ENCODE measurements at places on chromosomes 5 and 9.

DNA sequence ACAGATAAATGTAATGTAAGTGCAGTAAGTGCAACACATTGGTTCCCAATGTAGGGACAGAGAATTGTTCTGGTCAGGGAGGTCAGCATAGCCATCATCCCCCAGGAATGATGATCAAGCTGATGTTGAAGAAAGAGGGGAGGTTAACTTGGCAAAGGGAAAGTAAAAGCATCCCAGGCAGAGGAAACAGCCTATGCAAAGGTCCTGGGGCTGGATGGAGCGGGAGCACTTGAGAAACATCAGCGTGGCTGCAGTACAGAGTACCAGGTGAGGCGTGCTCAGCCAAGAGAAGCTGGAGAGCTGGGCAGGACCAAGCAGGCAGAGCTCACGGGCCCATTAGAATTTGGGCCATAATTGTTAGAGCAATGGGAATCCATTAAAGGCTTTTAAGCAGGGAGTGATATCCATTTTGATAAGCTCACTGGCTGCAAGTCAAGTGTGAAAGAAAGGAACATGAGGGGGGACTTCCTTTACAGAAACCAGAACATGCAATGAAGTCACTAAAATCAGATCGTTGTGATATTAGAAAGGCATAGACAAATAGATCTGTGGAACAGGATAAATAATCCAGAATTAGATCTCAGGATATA lies 50.1 kb upstream of the HAND1 start:
- no peak for DNase-seq

- DNase-seq = no peak
These were observed 23.4 kb downstream of the CETN3 start for GRCh38 chr5:90386099-90386710.

DNA sequence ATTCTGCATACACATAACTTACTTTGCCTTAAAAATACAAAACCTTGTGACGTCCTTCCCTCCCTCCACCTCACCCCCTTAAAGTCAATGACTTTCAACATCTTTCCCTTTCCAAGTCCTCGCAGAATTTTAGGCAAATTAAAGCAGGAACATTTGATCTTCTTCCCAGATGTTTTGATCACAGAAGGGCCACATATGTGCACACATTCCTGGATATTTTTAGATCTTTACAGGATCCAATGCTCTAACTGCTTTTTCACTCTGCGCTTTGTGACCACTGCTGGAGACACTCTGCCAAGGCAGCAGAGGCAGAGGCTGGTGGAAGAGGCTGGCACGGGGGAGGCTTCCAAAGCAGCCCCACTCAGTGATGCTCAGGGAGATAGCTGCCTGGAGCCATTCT lies 130.7 kb downstream of the SEC61B start:
- no peak for DNase-seq

DNA sequence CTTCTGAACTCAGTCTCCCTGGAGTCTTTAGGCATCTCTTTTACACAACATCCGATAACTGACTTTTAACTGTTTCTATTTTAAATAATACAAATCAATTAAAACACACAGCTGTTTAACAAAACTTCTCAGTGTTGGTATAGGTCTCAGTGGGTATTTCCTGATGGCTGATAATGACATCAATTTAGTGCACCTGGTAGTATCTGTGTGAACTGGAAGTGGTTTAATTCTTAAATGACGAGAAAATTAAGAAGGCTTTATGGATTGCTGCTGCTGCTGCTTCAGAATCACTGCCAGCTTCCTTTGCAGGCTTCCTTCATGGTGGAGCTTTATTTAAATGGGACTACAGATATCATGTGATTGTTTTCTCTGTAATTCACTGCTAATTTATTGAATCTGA lies 92.3 kb downstream of the RPS23 start:
- no peak for DNase-seq

GRCh38 chr5:9713356-9713755 lies 83.2 kb upstream of the TAS2R1 start:
- no peak for DNase-seq

- DNase-seq = no peak
These were observed 121.0 kb downstream of the FEM1C start for GRCh38 chr5:115423541-115423940.

DNA sequence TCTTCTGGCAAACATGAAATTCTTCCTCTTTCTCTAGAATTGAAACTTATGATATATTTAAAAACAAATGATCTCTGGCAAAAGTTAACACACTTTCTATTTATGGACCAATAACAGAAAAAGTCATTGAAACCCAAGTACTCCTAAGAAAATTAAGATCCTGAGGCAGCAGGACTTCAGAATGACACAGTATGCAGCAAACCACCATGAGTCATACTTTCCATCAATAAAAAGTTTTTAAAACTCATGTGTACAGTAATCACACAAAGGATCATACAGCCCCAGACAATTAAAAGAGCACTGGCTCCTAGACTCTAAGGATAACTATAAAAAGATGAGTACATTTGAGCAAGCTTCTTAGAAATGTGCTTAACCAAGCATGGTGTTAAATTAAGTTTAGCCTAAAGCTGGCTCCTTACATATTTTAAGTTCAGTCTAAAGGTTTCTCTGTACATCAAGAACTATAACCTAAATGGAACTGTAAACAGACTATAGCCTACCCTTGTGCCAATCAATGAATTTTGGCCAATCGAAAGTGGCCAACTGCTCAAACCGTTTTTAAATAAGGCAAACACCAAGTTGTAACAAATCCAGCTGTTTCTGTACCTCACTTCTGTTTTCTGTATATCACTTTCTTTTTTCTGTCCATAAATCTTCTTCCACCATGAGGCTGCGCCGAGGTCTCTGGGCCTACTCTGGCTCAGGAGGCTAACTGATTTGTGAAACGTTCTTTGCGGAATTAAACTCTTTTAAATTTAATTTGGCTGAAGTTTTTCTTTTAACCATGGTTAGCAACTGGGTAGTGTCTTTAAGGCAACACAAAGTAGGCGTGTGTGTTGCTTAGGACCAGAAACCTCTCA lies 232.1 kb upstream of the PIK3R1 start:
- DNase-seq = no peak

GRCh38 chr5:92567831-92568450 lies 1013.1 kb downstream of the NR2F1-AS1 start:
- no peak for DNase-seq

GRCh38 chr5:171395042-171395441 lies 7.4 kb downstream of the NPM1 start:
- no peak for DNase-seq

- no peak for DNase-seq
These were observed 548.6 kb downstream of the KIF4B start for GRCh38 chr5:155562158-155562557.

- DNase-seq = no peak
These were observed 32.1 kb downstream of the FAM163B start for GRCh38 chr9:133576875-133577736.

- DNase-seq = no peak
These were observed 7.2 kb downstream of the INSL6 start for GRCh38 chr9:5178126-5178805.

DNA sequence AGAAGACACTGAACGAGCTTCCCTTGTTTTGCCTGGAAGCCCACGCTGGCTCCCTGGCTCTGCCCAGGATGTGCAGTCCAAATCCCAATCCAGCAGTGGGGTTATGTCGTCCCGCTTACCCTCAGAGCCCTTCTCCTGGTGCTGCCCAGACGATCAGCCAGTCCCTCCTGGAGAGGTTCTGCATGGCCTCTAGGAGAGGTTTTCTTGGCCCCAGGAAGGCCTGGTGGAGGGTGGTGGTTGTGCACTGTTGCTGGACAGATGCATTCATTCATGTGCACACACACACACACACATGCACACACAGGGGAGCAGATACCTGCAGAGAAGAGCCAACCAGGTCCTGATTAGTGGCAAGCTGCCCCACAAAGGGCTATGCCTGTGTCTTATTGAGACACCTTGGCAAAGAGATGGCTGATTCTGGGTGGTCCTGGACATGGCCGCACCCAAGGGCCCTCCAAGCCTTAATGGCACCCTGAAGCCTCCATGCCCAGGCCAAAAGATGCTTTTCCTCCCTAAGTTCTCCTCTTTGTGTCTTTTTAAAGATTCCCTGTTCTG lies 10.5 kb upstream of the OLFM1 start:
- DNase-seq = no peak

- no peak for DNase-seq
These were observed 27.6 kb upstream of the TESK1 start for GRCh38 chr9:35577486-35577885.

GRCh38 chr5:180208038-180208434 lies 975 bp downstream of the RASGEF1C start:
- no peak for DNase-seq

DNA sequence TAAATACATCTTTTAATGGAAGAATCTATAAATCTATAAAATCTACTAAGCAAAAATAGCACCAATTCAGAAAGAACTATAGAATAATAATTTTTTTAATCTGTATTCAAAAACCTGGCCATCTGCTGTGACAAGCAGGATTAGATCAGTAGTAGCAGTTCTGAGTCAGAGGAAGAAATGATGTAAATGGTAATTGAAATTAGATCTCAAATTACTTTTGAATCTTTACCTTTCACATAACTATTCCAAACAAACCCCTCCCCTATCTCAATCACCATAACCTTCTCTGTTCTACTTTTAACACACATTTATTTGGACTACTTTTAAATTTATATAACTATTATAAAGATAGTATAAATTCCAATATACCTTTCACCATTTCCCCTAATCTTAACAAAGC lies 727.8 kb upstream of the FAM174A start:
- no peak for DNase-seq

DNA sequence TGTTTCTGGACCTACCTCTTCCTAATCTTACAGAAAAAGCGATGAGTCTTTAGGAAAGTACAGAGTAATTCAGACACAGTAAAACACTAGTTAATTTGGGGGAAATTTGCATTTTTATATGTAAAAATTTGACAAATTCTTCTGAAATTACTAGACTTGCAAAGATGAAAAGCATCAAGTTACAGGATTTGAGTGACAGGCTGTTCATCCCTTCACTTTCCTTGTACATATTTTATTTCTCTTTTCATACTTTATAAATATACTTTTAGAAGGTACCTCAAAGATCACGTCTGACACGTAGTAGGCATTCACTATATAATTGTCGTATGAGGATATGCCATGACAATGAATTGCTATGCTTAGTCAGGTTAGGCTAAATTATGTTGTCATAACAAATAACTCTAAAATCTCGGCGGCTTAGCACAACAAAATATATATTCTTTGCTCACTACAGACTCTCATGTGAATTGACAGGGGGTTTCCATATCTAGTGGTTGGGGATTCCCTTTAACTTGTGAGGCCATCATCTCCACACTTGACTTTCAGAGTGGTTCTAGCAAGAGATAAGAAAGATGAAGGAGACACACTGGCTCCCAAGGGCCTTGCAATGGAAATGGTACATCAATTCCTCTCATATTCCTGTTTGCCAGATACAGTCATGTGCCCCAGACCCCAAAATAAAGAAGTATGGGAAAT lies 154.1 kb upstream of the TUT7 start:
- DNase-seq = no peak

DNA sequence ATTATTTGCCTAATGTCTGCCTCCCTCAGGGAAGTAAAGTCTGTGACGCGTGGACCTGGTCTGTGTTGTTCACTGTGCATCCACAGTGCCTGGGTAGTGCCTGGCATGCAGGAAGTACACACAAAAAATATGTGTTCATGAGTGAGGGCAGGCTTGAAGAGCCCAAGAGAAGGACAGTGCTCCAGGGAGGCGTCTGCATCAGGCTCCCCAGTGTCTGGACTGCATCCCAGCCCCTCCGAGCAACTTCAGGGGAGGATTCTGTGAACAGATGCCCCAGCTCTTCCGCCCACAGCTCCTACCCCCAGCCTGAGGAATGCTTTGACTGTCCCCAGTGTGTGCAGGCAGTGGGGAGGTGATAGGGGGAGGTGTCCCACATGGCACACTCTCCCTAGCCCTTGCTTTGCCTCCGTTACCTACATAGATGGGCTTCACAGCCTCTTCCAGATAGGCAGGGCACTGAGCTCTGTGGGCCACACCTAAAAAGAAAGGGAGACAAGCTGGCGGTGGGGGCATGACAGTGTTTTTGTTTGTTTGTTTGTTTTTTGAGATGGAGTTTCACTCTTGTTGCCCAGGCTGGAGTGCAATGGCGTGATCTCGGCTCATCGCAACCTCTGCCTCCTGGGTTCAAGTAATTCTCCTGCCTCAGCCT lies 25.4 kb downstream of the IRF1 start:
- no peak for DNase-seq
